ENCODE measurements at places on chromosomes 1 and 21.
A peak's percentile ranks its signal among the peaks of the same experiment; 100 is the strongest.

DNA sequence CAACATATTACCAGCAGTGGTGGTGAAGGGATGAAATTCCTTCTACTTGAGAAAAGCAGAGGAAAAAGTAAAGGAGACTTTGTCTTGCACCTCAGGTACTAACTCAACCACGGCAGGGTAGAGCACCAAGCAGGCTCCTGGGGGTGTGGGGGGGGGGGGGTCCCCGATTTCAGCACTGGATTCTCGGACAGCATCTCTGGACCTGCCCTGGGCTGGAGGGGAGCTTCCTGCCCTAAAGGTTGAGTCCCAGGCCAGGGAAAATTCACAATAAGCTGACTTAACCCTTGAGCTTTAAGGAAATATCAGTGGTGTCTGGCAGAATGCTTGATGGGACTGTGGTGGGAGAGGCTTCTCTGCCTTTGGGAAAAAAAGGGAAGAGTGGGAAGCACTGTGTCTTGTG, 233.2 kb upstream of the CXADR start:
- no peak for DNase-seq

DNA sequence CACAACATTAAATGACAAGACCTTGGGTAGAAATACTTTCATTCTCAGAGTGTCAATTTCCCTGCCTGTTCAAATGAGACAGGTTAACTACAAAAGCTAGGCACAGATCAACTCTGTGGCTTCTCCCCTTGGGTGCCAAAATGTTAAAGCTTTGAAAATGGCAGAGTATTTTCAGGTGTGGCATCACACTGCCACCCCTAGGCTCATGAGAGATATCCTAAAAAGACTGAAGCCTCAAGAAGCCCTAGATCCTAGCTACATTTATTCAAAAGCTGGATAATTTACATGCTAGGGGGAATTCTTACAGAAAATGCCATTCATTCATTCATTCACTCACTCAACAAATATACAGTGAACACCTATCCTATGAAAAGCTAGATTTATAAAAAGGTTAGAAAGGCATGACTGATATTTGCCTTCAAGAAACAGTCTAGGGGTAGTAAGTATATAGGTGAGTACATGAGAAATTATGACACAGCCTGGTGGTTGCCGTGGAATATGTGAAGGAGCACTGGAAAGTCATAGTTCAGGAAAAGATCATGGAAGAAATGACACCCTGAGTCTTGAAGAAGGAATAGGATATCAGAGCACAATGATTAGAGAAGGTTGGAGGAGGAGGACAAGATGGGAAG, 15.9 kb upstream of the RAB4A start:
- DNase-seq, result no peak

GRCh38 chr1:94806441-94806871, 13.7 kb upstream of the SLC44A3 start:
- no peak for DNase-seq

DNA sequence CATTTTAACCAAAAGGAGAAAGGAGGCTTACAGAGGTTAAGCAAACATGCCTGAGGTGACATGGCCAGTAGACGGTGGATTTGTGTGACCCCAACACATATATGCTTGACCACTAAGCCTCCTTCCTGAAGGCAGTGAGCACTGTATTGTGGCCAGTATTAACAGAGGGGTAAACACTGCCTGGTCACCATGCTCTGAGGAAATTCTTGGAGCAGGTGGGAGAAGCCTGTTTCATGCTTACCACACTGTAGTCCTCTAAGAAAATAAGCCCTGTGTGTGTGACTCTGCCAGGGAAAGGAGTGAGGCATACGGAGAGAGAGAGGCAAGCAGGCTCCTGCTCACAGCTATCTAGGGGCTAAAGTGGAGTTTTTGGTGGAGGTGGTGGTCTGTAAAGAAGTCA, 102.7 kb downstream of the KCND3 start:
- DNase-seq, result no peak

DNA sequence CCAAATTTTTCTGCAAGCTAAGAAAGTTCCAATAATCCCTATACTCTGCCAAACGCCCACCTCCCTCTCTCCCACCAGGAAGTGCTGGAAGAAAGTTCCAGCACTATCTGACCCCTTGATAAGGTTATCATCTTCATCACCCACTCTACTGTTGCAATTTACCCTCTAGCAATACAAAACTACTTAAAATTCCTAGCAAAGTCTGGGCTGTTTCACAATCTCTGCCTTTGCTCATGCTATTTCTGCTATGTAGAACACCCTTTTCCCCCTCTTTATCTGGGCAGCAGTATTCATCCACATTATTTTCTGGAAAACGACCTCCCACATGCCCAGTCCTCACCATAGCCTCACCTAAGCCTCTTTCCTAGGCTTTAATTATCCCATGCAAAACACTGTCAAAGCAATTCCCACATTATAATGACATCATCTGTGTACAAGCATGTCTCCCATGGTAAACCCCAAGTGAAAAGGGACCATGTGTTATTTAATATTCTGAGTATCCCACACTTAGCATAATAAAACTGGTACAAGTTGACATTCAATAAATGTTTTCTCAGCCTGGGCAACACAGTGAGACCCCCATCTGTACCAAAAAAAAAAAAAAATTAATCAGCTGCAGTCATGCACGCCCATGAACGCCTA, 12.0 kb downstream of the F11R start:
- DNase-seq, result no peak

DNA sequence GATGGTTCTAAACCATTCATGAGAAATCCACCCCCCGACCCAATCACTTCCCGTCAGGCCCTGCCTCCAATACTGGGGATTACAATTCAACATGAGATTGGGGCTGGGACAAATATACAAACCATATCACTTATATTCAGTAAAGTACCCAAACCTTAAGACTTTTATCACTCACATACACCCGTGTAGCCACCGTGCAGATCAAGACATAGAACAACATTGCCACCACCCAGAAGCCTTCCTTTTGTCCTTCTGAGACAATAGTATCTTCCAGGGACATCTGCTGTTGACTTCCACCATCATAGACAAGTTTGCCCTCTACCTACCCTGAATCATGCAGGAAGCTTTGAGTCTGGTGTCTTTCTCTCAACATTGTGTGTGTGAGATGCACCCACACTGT, 37.5 kb downstream of the CLIC6 start:
- no peak for DNase-seq

GRCh38 chr1:17967623-17968255, 139.9 kb upstream of the IGSF21 start:
- DNase-seq, result no peak

GRCh38 chr1:31658721-31659120, 14.0 kb upstream of the PEF1 start:
- peak; percentile 26 for DNase-seq

DNA sequence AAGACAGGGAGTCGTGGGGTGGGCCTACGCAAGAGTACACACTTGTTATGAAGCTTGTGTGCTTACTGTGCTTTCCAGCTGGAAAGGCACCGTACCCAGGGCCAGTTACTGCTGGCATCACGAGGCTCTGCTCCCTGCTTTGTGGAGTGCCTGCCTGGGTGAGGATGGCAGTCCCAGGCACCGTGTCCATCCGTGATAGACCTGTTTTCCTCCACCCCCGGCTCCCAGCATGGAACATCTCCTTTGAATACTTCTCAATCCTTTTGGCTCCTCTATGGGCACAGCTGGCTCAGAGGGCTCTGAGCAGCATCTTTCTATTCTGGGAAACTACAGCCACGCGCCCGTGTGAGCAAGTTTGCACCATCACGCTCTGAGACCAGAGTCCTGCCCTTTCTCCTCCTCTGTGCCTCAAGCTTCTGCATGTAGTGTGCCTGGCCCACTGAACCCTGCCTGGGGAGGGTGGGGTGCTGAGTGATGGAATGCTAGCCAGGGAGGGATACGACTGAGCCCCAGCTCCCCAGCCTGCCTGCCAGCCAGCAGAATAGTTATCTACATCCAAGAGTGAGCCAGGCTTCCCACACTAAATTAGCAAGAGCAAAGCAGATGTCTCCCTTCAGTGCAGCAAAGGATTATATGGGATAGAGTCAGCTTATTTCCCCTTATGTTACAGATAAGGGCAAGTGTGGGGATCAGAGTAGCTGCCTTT, 7.1 kb upstream of the TNR start:
- DNase-seq, result no peak

GRCh38 chr1:36085126-36085525, 1.2 kb downstream of the TEKT2 start:
- DNase-seq, result no peak

GRCh38 chr1:185393205-185393604, 76.2 kb upstream of the IVNS1ABP start:
- no peak for DNase-seq

- no peak for DNase-seq
These were observed 579.9 kb upstream of the B3GALT2 start for GRCh38 chr1:193766329-193766728.

GRCh38 chr1:100750005-100750885, 30.7 kb downstream of the VCAM1 start:
- no peak for DNase-seq

- DNase-seq, result no peak
These were observed 16.2 kb downstream of the AZIN2 start for GRCh38 chr1:33097137-33097611.

- no peak for DNase-seq
These were observed 328.0 kb upstream of the B3GALT2 start for GRCh38 chr1:193514397-193514796.

DNA sequence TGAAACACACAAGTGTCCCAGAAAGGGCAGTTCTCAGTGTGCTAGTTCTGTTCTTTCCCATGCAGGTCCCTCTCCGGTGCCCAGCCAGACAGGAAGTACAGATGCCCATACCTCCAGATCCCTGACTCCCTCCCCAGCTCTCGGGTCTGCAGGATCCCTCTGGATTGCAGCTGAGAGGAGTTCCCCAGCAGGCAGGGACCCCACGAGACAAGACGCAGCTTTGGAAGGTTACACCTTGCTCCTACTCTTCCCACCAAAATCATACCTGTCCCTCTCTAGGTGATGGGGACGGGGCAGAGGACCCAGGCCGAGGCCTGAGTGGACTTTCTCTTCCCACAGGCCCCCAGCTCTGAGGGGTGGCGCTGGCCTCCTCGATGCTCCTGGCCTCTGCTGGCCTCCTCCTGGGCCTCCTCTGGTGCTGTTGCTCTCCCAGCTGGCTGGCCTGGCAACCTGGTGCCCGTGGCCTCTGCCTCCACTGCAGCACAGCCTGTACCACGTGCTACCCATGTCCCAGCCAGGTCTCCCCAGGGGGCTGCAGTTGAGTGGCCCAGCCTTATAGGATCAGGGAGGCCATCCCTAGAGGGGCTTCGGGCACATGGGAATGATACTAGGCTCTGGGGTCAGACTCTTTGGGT, 9.4 kb downstream of the LDLRAD2 start:
- DNase-seq, result no peak

- DNase-seq, result no peak
These were observed 543.5 kb downstream of the OMA1 start for GRCh38 chr1:58003059-58003458.

DNA sequence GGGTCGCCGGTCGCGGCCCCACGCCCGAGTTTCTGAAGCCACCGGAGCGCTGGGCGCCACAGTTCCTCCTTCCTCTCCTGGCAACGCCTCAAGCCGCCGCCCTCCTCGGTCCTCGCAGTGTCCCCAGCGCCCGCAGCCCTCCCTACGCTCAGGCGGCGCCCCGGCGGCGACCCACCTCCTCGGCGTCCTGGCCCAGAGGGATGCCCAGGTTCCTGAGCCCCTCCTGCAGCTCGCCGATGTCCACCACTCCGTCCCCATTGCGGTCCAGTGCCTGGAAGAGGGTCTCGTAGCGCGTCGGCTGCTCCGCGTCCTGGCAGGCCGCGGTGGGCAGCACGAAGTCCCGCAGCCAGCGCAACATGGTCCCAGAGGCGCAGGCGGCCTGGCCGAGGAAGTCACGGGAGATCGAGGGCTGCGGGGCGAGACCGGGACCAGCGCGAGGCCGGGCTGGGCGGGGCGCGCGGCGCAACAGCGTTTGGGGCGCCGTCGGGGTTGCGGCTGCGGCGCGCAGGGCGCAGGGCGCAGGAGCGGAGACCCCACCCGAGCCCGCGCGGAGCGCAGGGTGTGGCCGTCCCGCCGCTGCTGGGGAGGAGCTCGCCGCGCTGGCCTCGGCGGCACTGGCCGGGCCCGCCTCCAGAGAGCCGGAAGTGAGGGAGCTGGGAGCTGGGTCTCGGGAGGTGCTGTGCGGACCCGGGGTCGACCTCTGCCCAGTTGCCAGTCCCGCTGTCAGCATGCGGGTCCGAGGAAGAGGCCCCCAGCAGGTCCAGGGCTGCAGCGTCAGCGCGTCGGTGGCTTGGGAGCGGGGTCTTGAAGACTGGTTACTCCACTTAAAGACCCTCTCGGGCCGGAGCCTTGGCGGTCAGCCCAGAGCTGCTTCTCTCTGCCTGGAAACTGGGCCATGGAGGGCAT, at the start of gene SLC25A24:
Gene SLC25A24, minus strand, starts transcription at position 563 of the 906 bp plus-strand sequence. Its CDS starts 205 bp downstream, at position 358.
- peak; percentile 91 for DNase-seq

DNA sequence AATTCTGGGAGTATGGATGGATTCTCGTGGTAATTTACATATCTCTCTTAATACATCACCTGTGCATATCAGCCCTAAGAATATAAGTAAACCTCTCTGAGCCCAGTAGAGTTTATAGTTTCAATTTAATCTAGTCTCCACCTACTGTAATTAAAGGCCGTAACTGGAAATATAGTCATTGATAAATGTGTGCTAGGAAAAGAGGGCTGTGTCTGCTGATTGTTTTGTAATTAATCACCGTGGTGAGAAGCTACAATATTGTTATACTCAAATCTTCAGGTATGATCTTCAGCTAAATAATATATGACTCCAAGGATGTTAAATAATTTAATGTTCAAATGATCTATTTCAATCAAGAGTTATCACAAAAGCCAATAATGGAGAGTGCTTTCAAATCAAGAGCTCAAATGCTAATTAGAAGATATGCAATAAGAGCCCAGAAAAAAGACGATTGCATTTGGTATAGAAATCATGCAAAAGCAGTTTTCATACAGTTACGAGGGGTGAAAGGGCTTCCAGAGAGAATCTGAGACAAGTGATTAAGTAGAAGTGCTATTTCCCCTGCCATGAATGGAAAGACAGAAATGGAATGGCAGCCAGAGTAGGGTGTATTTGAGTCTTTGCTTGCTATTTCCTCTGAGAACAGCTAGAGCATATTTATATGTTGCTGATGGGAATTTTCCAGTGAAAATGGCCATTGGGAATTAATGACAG, 1134.3 kb downstream of the NCAM2 start:
- DNase-seq, result no peak

GRCh38 chr21:32007456-32007855, 134.6 kb downstream of the HUNK start:
- DNase-seq, result no peak

Measured in right hindlimb (tissue), 1 donor.